CD4-positive, alpha-beta T cell treated with Interleukin-12 subunit alpha and Interleukin-12 subunit beta, for 1 hour (primary cell): ENCODE measurements at places on chromosomes 2 and 18.

- peak; percentile 46 for DNase-seq
Measured at GRCh38 chr2:84832772-84833461, 48.0 kb downstream of the TRABD2A start.

DNA sequence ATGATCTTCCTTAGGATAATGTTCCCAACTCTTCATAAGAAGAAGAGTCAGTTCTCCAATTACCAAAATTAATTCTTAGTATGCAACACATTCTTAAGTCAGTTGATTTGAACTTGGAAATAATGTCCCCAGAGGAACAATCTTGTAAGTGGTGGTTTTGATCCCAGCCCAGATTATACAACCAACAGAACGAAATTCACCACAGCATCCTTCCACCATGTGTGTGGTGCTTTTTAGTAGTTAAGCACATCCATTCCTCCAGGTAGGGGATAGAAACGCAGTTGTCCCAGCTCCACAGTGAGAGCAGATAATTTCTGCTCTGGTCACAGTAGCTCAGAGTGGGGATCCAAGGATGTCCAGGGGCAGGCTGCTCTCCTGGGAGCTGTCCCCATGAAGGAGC, 161.7 kb upstream of the SLC39A10 start:
- DNase-seq, result no peak

DNA sequence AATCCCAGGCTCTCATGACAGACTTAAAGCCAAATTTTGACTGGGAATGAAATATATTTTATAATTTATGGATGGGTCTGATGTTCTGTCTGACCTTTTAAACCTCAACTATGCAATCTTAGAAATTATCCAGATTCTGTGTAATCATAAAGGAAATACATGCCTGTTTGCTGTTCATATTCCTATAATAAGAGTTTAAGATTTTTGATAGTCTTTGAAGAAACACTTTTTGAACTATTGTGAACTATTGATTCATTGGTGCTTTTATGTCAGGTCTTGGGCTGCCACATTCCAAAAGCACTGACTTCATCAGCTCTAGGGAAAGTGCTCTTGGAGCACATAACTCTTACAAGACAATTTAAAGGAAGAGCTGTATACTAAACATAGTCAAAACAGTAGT, 64.2 kb downstream of the CCDC150 start:
- DNase-seq, result no peak

DNA sequence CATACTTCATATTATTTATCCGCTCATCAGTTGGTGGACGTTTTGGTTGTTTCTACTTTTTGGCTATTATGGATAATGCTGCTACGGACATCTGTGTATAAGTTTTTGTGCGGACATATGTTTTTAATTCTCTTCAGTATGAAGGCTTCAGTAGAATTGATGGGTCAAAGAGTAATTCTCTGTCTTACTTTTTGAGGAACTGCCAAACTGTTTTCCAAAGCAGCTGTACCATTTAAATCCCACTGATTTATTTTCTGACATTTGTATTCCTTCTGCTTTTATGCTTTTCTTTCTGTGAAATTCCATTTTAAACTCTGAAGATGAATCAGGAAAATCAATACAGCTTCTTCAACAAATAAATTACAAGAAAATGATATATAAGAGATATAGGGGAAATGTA, 20.8 kb downstream of the FAM110C start:
- DNase-seq, result no peak

DNA sequence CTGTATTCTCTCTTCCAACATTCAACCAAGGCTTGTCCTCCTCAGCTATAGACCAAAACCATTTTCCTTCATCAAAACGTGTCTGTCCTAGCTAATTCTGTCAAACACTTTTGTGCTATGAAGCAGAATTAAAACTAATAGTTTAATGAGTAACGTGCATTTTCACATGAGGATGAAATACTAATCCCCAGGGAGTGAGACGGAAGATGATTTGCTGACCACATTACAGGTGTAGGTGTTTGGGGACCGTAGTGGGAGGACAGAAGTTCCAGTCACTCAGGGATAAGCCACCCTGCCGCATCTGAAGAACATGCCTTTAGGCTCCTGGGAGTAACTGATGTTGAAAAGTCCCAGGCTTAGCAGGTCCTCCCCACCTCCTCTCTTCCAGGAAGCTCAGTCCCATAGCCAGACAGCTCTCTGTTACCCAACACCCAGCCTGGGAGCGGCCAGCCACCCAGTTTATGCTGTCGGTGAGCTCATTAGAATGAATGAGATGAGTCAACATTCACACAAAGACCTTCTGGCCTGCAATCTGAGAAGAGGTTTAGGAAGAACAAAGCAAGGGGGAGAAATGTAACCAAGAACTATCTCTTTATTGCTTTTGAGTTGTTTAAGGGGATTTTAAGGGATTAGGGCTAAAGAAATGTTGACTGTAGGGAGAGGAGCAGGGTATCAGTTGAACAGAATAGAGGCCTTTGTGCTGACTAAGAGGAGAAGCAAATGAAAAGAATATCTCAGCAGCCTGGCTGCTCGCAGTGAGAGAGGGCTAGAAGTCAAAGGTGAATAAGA, 122.5 kb downstream of the FOXI3 start:
- no peak for DNase-seq

DNA sequence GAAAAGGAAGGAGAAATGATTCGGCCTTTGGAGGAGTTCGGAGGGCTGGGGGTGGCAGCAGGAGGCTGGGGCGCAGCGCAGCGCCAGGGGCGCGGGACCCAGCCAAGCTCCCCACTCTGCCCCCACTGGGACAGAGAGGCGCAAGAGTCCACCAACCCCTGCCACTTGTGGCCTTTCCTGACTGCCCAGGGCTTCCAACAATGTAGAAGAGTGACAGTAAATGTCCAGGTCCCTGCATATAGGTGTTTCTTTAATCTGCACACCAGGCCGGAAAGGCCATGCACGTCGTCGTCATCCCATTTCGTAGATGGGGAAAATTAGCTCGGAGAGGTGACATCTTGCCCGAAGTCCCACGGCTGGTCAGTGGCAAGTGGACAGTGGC, 96.6 kb downstream of the INHBB start:
- DNase-seq, result no peak

DNA sequence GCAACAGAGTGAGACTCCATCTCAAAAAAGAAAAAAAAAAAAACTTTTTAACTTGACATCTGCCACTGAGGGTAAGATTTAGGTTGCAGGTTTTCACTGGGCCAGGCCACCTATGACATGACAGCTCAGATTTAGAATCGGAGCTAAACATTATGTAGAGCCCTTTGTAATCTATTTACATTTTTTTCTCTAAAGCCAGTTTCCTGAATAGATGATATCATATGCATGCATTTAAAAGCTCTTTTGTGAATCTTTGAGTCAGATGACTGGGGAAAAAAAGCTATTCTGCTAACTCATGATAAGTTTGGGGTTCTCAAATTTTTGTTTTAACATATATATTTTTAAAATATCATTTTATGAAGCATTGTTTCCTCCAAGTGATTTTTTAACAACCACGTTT, 21.3 kb downstream of the PRKAG3 start:
- no peak for DNase-seq

DNA sequence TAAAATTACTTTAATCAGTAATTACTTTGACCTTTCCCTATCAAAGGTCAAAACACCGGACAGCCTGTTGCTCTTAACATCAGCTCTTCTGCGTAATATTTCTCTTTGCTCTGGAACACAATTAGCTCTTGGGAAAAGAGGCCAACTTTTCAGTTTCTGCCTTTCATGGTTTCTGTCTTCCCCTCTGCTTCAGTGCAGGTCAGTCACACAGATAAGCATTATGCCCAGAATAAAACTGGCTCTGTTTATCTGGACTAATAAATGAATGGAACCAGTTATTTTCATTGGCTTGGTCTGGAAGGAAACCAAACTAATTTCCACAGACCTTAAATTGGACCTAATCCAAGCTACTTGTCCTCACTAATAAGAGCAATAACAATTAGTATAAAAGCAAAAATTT, 26.2 kb upstream of the GALNT3 start:
- no peak for DNase-seq

DNA sequence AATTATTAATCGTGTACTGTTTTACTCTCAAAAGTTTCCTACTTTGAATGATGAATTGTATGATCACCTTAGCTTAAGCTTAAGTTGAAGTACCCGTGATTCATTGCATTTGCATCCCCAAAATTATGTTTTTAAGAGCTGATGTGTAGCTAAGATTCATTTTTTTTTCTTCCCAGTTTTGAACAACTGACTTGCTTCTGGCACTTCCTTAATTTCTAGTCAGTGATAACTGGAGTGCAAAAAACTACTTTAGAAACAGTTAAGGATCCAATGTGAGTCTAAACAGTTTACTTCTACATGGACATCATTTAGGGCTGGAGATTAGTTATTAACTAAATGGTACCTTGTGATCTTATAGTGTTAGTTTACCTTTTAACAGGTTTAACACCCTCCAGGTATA, 124.0 kb upstream of the CAVIN2 start:
- no peak for DNase-seq

DNA sequence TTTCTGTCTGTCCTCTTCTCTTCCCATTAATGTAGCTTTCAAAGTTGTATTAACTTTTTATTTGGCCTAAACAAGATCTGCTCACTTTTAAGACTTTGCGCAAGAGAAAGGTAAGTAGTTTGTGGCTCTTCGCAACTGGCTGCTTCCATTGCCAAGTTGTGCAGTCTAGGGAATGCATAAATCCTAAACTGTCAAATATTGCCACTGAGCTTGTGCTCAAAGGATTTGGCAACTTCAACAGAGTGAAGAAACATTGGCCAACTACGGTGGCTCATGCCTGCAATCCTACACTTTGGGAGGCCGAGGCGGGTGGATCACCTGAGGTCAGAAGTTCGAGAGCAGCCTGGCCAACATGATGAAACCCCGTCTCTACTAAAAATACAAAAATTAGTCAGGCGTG, 826.4 kb downstream of the EPHA4 start:
- no peak for DNase-seq

DNA sequence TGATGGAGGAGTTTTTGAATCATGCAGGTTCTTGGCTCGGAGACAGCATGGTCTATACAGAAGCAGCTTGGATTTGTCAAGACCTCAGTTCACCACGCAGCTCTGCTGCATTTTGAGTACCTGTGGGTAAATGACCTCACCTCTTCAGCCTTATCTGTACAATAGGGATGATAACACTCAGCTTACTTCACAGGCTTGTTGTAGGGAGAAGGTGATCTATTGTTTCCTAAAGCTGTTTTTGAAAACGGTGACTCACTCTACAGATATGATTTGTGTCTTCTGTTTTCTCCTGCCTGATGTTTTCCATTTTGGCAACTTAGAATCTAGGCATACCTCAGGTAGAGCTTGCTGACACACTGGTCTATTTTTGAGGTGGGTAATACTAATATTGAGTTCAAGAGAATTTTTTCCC, 80.3 kb downstream of the FMNL2 start:
- DNase-seq, result no peak
